Stimulated activated CD8-positive, alpha-beta memory T cell treated with anti-CD3 and anti-CD28 coated beads, Interleukin-7, amount 100 ng/mL, for 24 hours (primary cell): ENCODE measurements at places on chromosomes 6 and 20.
A peak's percentile ranks its signal among the peaks of the same experiment; 100 is the strongest.

GRCh38 chr20:10313215-10313614 is 94.6 kb downstream of the SNAP25 start:
- DNase-seq: no peak

- DNase-seq: no peak
Observed at GRCh38 chr6:53107091-53107490, 41.5 kb downstream of the GCM1 start.

DNA sequence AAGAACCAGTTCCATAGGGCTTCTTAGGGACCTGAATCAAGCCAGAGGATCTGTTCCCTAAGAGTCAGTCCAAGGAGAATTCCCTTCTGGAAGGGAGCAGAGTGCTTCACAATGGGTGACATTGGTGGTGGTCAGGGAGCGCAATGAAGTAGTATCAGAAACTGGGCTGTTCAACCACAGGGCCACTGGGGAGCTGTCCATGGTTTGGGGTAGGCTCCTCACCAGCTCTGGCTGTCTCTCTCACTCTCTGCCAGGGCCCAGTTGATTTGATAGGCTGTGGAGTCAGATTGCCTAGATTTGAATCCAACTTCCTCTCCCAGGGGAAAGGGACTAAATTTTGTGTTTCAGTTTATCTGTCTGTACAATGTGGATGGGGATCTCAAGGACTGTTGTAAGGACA is 36.7 kb upstream of the CHD6 start:
- DNase-seq: no peak

DNA sequence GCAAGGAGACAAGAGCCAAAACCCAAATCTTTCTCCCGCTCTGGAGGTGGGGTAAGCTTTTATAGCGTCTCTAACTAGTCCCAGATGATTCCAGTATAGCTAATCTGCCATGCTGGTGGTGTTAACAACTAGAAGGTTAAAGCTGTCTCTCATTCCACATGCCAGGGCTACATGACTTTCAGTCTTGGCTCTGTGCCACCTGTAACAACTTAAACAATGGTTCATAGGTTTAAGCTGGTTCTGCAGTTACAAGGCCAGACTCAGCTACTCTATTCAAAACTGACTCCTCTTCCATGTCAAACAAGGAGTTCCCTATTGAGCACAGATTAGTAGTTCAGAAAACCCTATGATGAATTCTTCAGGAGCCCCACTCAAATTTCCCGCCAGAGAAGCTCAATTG is 128.9 kb downstream of the ELOVL4 start:
- no peak for DNase-seq

GRCh38 chr20:9081423-9081966 is 12.6 kb downstream of the PLCB4 start:
- DNase-seq: no peak

DNA sequence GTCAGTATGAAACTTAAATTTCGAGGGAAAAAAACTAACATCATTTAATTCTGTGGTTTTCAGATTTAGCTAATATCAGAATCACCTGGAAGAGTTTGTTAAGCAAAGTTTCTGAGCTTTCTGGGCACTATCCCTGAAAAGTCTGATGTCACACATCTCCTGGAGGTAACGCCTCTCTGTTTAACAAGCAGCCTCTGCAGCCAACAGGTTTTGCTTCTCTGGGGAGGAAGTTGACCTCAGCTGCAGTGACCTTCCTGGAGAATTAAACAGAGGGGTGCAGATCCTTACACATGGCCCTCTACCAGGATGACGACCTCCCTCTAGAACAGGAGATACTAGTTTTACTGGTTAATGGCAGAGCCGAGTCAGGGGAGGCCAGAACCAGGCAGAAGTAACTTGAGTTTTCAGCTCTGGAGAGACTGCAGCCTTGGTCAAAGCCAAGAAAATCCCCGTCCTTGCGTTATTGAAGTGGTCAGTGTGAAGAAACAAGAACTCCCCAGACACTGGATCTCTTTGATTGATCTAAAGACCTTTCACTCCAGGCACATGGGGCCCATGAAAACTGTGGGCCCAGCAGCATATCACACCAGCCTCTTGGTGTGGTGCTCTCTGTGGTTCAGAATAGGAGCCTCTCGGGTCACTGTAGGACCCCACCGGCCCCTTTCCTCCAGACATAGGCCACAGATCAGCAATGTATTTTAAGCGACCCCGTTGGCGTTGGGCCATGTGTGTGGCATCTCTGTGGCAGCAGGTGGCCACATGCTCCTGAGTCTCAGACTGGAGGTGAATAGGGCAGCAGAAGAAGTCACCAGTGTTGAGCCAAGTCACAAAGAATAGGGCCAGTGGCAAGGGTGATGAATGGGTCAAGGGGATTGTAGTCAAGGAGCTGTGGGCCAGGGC is 33.4 kb upstream of the CCR6 start:
- DNase-seq: no peak

- DNase-seq: no peak
Observed at GRCh38 chr6:107185391-107185970, 70.2 kb upstream of the BEND3 start.

GRCh38 chr6:157249826-157250225 is 73.5 kb downstream of the TMEM242 start:
- no peak for DNase-seq

GRCh38 chr6:84193114-84193708 is 34.2 kb downstream of the CEP162 start:
- DNase-seq: no peak

GRCh38 chr20:57082357-57082945 is 184.0 kb downstream of the BMP7 start:
- DNase-seq: no peak

DNA sequence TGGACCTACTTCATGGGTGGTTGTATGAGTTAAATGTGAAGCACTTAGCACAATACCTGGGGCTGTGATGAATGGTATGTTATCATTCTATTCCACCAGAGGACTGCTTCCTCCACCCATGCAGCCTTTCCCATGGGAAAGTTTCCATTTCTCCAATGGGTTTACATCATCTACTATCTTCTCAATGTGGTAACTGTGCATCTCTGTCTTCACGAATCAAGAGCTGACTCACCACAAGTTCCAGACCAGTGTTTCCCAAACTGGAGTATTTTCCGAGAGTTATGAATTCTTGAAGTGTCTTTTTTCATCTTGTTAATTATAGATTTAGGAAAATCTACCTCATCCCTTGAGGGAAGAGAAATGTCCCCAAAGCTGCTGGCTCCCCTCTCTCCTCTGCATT is 182.8 kb downstream of the UNC5CL start:
- DNase-seq: no peak

DNA sequence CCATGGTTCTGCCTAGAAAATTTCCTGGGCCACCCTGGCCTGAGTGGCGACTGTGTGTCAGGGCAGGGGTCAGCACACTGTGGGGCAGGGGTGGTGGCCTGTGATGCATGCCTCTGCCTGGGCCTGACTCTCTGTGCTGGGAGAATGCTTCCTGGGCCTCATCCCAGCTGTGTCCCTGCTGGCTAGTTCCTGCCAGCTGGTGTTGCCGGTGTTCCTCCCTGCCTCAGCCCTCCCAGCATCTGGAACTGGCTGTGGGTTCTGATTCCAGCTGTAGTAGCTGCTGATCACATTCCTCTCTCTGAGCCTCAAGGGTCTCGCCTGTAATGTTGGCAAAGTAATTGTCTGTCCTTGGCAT is 101.5 kb downstream of the SYCP2 start:
- DNase-seq: no peak

GRCh38 chr6:106098383-106099234 is 12.5 kb downstream of the PRDM1 start:
- DNase-seq: peak; percentile 51

DNA sequence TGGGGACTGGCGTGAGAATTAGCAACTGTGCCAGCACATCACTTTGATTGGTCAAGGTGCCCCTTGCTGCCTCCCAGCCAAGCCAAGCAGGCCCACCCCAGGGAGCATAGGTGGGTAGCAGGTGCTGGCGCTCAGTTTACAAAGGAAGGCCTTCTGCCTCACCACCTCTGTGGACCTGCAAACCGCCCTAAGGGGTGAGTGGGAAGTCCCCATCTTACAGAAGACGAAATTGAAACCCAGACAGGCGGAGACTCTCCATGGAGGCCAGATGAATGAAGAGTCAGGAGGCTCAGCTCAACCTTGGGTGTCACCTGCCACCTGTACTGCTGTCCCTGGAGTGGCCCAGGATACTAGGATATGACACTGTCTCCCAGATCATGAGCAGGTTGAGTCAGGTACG is 21.5 kb upstream of the MAS1L start:
- DNase-seq: no peak

DNA sequence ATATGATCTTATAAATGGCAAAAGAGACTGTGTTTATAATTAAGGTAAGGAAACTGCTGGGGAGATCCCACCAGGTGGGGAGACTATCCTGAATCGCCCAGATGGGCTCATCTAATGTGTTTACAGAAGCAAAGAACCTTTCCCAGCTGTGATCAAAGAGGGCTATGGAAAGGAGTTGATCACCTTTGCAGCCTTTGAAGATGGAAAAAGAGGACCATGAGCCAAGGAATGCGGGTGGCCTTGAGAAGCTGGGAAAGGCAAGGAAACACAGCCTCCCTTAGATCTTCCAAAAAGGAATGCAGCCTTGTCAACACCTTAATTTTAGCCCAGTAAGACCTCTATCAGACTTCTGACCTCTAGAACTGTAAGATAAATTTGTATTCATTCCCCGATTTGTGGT is 66.5 kb upstream of the ADGRG6 start:
- no peak for DNase-seq

DNA sequence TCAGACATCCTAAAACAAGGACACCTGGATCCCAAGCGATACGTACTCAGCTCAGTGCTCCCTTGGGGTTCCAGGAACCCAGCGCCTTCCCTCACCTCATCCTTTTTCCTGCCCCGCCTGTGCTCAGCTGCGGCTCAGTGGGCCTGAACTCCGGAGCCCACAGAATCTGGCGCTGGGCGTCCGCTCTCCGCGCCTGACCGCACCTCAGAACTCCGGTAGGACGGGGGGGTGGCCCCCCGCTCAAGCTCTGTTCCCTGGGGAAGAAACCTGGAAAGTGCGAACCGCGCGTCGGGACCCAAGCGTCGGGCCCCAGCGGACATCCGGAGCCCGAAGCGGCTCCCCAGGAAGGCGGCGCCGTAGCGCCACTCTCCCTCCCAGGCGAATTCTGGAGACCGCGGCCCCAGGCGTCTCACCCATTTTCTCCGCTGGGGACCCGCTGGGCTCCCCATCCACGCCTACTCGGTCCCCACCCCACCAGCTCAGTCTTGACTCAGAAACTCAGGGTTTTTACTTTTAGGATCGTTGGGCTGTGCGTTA is 336 bp upstream of the LY6G5C start:
- DNase-seq: no peak

GRCh38 chr6:135935941-135936601 is 84.6 kb downstream of the PDE7B start:
- no peak for DNase-seq

GRCh38 chr20:60137657-60138245 is 179.5 kb downstream of the CDH26 start:
- peak; percentile 12 for DNase-seq

- DNase-seq: no peak
Observed at GRCh38 chr6:4018924-4019236, 60.1 kb downstream of the FAM217A start.

GRCh38 chr6:43616725-43617472 is 12.2 kb downstream of the GTPBP2 start:
- no peak for DNase-seq

DNA sequence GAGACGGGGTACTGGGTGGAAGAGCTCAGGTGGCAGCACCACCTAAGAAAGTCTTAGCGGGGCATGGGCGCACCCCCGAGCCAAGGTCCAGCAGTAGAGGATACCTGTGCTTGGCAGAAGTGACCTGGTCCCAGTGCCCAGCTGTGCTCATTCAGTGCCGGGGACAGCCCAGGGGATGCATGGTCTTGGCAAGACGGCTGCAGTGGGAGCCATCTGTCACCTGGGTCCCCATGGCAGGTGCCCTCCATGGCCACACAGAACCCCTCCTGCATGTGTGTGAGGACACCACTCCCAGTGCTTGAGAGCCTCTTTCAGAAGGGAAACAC is 664.7 kb downstream of the QKI start:
- DNase-seq: no peak

DNA sequence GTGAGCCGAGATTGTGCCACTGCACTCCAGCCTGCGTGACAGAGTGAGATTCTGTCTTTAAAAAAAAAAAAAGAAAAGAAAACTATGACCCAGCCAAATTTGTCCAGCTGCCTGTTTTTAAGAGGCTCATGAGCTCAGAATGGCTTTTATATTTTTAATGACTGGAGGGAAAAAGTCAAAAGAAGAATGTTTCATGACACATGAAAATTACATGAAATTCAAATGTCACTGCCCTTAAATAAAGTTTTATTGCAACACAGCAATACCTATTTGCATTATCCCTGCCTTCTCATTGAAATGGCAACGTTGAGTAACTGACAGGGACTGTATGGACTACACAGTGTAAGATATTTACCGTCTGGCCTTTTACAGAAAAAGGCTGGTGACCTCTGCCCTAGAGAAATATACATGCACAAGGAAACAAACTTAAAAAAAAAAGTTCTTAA is 11.4 kb downstream of the SENP6 start:
- no peak for DNase-seq

DNA sequence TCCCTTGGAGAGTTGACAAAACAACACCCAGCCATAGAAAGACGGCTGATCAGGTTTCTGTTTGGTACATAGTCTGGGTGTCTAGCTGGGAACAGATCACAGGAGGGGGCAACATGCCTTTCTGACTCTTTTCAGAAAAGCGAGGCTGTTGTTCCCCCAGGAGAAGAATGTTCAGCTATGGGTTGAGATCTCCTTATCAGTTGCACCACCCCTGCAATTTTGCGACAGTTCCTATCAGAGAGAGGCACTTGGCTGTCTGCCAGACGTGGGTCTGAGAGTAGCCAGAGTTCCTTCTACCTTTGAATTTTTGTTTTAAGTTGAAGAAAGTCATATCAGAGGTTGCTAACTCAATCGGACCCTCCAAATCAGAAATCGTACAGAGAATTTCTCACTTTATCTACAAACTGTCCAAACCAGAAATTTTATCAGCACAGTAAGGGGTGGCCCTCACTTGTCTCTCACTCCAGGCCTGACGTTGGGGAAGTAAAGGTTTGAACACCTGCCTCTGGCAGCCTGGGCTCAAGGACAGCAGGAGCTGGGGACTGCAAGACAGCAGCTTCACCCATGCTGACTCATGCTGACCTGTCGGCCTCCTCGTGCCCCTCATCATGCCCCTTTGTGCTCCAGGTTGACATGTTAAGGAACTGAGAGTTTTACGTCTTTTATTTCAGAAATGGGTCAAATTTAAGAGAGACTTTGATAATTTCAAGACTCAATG is 42.3 kb downstream of the TMC2 start:
- no peak for DNase-seq

DNA sequence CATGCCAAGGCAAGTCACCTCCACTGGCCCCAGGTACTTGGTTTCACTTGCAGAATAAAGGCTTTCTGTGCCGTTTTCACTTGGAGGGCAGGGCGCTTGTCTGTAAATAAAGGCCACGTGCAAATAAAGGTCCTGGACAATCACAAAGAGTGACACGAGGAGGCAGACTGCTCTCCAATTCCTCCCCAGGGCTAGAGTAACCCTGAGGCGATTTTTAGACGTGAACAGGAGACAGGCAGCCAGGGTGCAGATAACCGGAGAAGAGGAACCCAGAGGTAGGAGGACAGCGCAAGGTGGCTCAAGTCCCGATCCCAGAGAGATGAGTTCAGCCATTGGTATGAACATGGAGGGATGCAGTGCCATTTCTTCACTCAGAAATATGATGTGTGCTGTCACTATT is 327.4 kb downstream of the KIF16B start:
- no peak for DNase-seq

GRCh38 chr20:20134941-20135575 is 82.7 kb downstream of the CFAP61 start:
- DNase-seq: no peak
